Brain (organoid and tissue), 16 donors: ENCODE measurements at places on chromosomes 7 and 10.

DNA sequence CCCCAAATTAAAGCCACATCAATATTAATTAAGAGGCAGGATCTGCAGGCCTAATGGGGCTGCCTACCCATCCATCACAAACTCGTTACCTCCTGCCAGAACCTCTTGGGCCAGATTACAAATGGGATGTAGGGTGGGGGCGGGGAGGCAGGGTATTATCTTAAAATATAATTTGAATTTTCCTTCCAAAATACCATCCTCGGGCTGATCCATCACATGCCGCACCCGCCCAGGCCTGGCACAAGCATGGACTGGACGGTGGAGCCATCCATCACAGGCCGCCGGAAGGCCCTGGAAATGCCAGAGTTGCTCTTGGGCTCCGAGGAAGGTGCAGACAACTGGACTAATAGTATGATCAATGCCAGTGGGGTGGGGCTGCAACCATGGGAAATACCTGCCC is 212.8 kb downstream of the GRID1 start:
- DNase-seq, result no peak

DNA sequence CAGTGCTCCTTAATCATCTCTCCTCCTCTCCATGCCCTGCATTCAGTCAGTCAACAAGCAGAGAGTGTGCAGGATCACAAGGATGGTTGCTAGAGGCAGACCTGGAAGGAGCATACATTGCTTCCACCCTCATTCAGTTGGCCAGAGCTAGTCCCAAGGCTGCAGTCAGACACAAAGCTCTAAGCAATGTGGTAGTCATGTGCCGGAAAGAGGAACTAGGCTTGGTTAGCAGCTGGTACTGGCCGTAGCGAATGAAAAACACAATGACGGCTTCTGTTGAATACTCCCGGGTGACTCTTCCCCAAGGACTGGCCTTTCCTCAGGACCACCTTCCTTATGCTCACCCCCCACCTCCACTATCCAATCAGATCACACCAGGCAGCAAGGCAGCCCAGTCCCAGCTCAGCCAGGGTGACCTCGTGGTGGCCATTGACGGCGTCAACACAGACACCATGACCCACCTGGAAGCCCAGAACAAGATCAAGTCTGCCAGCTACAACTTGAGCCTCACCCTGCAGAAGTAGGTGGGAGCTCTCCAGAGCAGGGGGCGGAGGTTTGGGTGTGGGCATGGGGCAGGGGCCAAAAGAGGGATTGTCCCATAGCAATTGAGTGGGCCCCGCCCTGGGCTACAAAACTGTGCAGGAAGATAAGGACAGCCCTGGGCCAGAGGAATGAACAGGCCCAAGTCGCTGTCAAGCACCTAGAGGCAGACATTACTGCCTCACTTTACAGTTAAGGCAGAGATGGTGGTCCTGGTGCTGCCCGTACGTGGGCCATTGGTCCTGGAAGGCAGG is 10.9 kb downstream of the LDB3 start:
- DNase-seq, result no peak

- DNase-seq, result peak; percentile 55
These were observed 43.0 kb downstream of the GNA12 start for GRCh38 chr7:2800931-2801688.

DNA sequence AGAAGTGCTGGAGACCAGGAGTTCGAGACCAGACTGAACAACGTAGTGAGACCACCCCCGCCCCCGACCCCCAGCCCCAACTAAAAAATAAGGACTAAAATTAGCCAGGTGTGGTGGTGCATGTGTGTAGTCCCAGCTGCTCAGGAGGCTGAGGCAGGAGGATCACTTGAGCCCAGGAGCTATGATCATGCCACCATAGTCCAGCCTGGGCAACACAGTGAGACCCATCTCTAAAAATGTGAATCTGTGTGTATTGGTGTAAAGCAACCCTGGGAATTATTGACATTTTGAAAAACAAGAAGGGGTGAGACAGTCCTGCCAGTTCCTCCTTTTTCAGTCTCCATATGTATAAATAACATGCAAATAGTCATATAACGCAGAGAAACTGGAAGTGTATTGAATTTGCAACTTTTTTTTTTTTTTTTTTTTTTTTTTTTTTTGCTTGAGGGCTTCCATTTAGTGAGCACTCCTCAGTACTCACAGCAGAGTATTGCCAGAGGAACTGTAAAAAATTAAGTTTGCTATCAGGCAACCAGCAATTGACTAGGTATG is 3.4 kb upstream of the ITGB1 start:
- no peak for DNase-seq

DNA sequence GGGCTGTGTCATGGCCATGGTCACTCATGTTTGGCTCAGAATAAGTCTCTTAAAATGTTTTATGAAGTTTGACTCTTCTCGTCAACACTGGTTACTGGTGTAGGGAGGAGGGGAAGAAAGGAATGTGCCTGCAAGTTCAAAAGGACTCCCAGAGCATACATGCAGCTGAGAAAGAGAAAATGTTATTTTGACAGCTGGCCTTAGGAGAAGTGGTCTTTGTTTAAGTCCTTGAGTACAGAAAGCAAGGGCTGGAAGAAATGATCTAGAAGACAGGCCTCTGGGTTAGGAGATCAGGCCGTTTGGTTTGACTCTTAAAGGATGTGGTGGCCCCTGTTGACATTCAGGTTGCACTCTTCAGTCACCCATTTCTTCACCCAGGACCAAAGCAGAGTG is 245.5 kb downstream of the REEP3 start:
- no peak for DNase-seq

GRCh38 chr10:71606257-71607081 is 113.1 kb downstream of the C10orf105 start:
- DNase-seq, result no peak

DNA sequence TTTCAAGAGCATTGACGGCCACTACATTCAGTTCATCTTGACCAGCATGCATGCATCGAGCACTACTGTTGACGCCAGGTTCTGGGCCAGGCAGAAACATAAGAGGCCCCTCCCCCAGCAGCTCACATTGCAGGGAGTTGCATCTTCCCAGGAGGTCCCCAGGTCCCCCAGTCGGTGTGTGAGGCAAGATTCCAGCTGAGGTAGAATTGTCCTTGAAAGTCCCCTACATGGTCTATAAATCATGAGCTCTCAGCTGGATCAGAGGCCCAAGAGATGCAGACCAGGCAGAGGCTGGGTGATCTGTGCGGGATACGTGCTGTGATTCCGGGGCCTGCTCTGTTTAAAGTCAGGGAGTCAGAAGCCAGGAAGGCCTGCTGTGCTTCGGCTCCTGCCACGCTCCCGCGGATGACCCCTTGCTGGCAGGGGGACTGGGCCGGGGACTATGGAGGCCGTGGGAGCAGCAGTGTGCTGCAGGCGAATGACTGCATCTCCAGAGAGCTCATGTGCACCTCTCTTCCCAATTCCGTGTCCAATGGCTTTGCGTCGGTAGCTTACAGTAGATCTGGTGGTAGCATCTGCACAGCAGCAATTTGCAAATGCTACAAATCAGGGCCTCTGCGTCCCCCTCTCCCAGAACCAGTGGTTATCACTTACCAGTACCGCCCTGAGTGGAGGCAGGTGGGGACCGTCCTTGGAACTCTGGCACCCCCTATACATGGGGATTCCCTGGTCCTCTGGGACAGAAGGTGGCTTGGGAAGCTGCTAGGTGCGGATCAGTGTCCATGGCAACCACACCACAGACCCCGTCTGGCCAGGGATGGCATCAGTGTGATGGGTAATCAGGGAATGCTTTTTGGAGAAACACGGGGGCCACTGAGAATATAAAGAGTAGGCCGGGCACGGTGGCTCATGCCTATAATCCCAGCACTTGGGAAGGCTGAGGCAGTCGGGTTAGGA is 93.6 kb downstream of the RGS10 start:
- DNase-seq, result no peak

GRCh38 chr10:3064423-3064822 is 2.9 kb upstream of the PFKP start:
- DNase-seq, result no peak

DNA sequence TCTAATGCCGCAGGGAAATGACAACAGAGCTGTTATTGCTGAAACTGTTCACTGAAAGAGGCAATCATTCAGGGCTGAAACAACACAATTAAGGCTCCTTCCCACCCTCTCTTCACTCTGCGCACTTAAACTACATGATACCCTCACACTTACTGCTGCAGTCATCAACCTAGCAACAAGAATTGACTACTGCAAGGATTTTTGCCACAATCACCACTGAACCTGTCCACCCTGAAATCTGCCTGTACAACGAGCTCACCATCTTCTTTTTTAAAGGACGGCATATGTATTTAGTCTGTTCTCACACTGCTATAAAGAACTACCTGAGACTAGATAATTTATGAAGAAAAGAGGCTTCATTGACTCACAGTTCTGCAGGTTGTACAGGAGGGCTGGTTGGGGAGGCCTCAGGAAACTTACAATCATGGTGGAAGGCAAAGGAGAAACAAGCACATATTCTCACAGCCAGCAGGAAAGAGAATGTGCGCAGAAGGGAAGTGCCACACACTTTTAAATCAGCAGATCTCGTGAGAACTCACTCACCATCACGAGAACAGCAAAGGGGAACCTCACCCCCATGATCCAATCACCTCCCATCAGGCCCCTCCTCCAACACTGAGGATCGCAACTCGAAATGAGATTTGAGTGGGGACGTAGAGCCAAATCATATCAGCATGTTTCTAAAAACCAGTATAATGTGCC is 131.7 kb downstream of the SORCS1 start:
- DNase-seq, result no peak

DNA sequence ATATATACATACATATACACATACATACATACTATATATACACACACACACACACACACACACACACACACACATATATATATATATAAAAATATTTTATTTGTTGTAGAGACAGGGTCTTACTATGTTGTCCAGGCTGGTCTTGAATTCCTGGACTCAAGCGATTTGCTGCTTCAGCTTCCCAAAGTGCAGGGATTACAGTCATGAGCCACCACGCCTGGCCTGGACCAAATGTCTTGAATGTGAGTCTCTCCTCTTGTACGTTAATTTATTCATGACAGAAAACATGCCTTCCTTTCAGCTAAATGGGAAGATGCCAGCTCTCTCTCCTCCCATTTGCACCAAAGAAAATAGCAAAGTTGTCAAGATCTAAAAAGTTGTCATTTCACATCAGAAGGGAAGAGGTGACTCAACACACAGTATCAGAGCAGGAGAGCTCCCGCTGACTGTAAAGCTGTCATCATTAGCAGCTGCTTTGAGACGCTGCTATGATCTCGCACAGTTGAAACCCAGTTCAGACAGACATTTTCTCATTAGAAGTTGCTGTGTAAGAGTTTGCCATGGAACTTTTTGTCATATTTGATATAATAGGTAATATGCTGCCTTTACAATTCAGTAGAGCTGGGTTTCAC is 224.3 kb downstream of the SFMBT2 start:
- peak; percentile 33 for DNase-seq

DNA sequence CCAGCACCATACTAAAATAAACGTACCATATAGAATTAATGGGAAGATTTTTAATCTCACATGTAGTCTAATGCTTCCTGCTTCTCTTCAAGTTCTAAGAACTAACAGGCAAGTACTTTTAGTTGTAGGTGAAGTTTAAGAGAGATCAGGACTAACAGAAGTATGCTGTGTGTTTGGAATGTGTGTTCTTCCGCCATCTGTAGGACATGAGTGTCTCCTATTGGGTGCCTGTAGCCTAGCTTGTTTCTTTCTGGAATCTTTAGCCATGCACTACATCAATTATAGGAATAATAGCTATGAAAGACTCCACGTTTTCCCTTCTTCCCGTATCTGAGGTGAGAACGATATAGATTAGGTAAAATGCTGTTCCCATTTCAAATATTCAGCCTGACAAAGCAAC is 140.2 kb upstream of the AHR start:
- no peak for DNase-seq

DNA sequence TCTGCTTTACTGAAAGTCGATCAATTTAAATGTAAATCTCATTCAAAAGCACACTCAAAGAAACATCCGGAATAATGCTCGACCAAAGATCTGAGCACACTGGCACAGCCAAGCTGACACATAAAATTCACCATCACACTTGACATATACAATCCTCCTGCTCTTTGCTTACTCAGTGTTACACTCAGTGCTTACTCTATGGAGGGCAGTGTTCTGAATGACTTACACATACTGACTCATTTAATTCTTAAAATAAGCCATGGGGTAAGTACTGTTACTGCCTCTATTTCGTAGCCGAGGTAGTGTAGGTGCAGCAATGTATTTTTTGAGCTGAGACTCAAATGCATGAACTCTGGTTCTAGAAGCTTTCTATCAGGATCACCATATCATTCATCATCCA is 421.5 kb upstream of the LRRN3 start:
- DNase-seq, result no peak

DNA sequence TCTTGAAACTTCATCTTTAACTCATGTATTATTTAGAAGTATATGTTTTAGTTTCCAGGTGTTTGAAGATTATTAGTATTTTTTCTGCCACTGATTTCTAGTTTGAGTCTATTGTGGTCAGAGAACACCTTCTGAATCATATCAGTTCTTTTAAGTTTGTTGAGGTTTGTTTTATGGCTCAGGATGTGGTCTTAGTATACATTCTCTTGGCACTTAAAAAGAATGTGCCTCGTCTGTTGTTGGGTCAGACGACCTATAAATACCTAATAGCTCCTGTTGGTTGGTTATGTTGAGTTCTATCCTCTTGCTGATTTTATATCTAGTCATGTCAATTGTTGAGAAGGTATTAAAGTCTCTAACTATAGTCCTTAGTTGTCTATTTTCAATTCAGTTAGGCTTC is 15.9 kb downstream of the TDRD1 start:
- no peak for DNase-seq

- no peak for DNase-seq
These were observed 38.2 kb downstream of the SEMA3E start for GRCh38 chr7:83610649-83611304.

GRCh38 chr7:138458576-138459412 is 1.3 kb upstream of the TRIM24 start:
- DNase-seq, result peak; percentile 47

DNA sequence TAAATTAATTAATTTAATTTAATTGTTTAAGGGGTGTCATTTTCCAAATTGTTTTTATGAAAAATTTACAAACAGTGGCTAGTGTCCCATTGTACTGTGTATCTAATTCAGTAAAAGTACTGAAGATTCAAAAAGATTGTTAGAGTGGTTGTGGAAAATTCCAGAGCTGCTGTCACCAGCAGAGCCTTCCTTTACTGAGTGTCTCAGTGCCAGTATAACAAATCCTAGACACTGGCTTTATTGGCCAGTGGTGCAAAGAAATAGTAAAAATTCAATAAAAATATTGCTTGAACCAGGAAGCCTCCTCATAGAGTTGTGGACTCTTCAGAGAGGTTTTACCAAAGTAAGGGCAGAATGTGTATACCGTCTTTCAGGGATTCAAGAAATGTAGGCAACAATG is 23.1 kb upstream of the HERPUD2 start:
- no peak for DNase-seq

GRCh38 chr7:4871930-4872675 is 10.3 kb upstream of the PAPOLB start:
- no peak for DNase-seq
